Neural crest cell (in vitro differentiated cells): ENCODE measurements at places on chromosomes 6 and 20.

- no peak for DNase-seq
These were observed 47.3 kb downstream of the TP53INP2 start for GRCh38 chr20:34751453-34751852.

GRCh38 chr6:32867554-32868256, 13.7 kb downstream of the PSMB9 start:
- no peak for DNase-seq

GRCh38 chr6:106858653-106859092, 115.9 kb downstream of the CD24 start:
- no peak for DNase-seq

DNA sequence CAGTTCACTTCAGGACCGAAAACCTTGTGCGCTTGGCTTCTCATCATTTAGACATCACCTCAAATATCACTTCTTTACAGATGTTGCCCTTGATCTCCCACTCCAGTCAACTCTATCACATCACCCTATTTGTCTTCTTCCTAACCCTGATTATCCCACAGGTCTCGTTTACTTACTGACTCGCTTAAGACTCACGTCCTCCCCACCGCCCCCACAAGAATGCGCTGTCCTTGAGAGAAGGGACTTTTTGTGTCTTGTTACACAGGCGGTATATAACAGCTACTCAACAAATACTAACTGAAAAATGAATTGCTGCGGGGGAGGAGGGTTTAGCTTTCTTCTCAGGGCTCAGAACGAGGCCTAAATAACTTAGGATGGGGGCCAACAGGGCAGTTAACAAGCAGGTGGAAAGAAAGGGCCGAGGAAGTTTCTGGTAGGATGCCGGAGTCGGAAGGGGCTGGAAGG, 527 bp downstream of the TOMM34 start:
- DNase-seq: no peak

- no peak for DNase-seq
These were observed 35.8 kb downstream of the C6orf15 start for GRCh38 chr6:31076611-31077010.

GRCh38 chr6:89146718-89147700, 1.2 kb downstream of the PM20D2 start:
- DNase-seq: no peak

DNA sequence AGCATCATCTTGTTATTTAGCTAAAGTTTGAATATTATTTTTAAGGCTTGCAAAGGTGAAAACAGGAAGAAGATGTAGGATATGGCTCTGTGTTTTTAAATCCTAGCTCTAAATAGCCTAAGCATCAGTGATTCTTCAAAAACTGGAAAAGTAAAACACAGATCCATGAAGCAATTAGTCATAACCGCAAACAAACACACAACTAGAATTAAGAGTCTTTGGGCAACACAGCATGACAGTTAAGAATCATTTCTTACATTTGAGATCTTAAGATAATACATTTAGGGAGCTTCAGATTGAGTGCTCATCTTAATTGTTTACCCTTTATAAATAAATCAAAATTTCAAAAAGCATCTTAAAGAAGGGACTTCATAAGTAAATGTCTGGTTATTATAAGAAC, 115.8 kb upstream of the MAP7 start:
- DNase-seq: no peak

DNA sequence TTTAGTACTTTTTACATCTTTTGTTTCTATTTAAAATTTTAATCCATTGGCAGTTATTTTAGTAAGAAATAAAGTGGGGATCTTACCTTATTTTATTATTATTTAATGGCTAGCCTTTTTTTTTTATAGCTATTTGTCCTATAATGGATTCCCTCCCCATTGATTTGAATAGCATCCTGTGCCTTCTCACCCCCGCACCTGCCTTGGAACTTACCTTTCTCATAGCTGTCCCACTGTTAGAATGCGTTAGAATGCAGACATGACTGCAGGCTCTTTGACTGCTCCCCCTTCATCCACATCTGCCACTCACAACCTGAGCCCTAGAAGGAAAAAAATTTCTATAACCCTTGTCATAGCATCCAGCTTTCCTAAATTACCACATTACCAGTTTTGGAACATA, 9.1 kb downstream of the PKIB start:
- no peak for DNase-seq

GRCh38 chr20:36998652-36999051, 47.1 kb upstream of the SAMHD1 start:
- no peak for DNase-seq

DNA sequence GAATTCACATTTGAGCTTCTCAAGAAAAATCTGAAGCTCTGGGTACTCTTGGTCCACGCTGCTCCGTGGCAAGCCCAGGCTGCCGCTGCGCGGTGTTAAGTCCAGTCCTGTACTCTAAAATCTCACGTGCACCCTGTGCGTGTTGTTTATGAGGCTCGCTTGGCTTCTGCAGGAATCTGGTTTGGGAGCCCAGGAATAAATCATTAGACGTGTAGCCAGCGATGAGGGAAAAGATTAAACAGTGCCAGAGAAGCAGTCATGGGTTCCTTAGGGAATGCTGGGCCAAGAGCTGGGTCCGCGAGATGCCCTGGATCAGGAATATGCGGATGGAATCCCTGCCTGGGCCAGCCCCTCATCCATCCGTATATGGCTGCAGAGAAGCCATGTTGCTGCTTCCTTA, 87.3 kb downstream of the KCNB1 start:
- no peak for DNase-seq

- DNase-seq: no peak
These were observed 17.6 kb downstream of the IL22RA2 start for GRCh38 chr6:137155830-137156229.

DNA sequence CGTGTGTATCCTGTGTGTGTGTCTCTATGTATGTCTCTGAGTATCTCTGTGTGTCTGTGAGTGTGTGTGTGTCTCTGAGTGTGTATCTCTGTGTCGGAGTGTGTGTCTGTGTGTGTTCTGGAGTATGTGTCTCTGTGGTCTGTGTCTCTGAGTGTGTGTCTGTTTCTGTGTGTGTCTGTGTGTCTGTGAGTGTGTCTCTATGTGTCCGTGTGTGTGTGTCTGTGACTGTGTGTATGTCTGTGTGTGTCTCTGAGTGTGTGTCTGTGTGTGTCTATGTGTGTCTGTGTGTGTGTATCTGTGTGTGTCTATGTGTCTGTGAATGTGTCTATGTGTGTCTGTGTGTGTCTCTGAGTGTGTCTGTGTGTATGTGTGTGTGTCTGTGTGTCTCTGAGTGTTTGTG, 73.4 kb downstream of the SRC start:
- no peak for DNase-seq

DNA sequence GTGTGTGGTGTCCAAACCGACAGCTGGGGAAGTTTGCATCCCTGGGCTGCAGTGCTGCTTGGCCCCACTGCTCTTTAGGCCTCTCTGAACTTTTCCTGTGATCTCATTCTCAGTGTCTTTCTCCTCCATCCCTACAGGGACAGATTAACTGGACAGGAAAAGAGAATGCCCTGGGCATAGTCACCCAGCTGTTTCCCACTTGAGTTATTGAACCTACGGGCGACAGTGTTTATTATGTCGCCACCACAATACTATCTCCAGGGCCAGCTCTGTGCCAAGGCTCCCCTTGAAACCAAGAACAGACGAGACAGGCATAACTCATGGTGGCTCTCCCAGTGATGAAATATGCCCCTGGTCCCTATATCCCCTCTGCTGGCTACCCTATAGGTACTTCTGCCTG, 147.8 kb upstream of the EPHA7 start:
- no peak for DNase-seq

DNA sequence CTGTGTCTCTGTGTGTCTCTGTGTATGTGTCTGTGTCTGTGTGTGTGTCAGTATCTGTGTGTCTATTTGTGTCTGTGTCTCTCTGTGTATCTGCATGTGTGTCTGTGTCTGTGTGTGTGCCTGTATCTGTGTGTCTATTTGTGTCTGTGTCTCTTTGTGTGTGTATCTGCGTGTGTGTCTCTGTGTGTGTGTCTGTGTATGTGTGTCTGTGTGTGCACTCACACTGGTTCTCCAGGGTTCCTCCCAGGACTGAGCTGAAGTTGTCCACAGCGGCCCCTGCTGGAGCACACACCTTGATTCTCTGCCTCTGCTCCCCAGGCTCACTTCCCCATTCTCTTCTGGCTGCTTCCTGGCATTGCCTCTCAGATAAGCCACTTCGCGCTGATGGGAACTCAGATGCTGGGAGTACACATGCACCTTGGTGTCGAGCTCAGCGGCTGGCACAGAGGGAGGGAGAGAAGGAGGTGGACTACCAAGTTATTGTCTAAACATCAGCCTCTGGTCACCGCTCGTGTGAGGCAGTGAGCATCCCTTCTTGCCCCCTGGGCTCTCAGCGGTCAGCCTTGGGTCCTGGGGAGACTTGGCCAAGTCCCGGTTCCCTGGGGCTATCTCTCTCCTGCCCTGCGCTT, 104.9 kb upstream of the NXT1 start:
- DNase-seq: peak; percentile 28

- DNase-seq: no peak
These were observed 279.7 kb downstream of the KIF16B start for GRCh38 chr20:16293590-16293989.

DNA sequence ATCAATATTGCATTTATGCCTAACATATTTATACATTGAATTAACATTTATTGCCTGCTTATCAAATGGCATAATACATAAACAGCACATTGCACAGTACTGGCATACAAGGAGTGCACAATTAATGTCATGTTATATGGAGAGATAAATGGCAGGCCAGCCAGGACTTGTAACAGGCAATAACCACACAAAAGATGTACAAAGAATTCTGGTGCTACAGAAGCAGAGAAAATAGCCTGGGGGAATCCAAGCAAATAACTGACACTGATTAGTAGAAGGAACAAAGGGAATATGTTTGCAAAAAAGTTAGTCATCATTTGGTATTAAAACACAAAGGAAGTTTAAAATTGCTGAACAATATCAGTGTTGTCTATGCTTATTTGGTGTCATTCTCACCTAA, 27.3 kb downstream of the COL21A1 start:
- DNase-seq: no peak

DNA sequence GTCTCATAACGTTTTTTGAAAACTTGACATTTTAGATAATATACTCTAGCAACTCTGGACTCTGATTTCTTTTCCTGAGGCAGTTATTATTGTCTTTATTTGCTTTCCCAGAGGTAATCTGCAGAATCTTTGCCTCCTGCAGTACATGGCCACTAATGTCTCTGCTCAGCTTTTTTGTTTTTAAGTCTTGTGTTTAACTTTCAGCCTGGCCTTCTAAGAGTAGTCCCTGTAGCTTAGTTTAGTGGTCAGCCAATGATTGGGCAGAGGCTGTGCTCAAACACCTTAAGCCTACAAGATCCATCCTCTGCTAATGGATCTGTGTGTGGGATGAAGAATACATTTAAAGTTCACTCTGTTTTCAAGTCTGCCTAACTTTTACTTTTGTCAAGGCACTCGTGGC, 97.1 kb upstream of the SLC22A16 start:
- DNase-seq: no peak

DNA sequence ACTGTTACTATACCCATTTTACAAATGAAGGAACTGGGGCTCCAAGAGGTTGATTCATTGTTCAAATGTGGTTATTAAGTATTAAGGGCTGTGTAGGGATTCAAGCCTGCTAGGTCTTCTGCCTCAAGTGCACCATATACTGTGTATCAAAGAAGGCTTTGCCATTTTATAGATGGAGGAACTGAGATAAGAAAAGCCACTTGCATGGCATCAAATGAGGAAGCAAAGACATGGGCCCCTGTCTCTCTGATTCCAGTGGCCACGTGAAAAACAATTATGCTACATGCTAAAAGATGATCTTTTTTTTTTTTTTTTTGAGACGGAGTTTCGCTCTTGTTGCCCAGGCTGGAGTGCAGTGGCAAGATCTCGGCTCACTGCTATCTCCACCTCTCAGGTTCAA, 67.0 kb downstream of the TMEM200A start:
- no peak for DNase-seq

GRCh38 chr6:168225471-168225911, 94.1 kb downstream of the DACT2 start:
- DNase-seq: no peak

GRCh38 chr6:137332637-137333280, 113.6 kb upstream of the IFNGR1 start:
- no peak for DNase-seq

DNA sequence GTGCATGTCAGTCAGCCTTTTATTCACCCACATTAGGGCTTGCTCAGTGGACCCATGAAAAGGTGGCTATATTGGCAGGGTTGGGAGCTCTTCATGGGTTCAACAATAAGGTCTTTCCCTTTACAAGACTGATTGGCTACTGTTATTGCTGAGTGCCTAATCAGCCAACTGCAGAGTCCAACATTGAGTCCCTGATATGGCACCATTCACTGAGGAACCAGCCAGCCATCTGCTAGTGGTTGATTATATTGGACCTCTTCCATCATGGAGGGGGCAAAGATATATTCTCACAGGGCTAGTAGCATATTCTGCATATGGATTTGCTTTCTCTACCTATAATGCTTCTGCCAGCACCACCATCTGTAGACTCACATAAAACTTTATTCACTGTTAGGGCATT, 69.9 kb downstream of the CDKAL1 start:
- no peak for DNase-seq

- no peak for DNase-seq
These were observed 739.7 kb upstream of the POU3F2 start for GRCh38 chr6:98094696-98095095.

- DNase-seq: no peak
These were observed 59.3 kb upstream of the STMND1 start for GRCh38 chr6:17042422-17043147.

DNA sequence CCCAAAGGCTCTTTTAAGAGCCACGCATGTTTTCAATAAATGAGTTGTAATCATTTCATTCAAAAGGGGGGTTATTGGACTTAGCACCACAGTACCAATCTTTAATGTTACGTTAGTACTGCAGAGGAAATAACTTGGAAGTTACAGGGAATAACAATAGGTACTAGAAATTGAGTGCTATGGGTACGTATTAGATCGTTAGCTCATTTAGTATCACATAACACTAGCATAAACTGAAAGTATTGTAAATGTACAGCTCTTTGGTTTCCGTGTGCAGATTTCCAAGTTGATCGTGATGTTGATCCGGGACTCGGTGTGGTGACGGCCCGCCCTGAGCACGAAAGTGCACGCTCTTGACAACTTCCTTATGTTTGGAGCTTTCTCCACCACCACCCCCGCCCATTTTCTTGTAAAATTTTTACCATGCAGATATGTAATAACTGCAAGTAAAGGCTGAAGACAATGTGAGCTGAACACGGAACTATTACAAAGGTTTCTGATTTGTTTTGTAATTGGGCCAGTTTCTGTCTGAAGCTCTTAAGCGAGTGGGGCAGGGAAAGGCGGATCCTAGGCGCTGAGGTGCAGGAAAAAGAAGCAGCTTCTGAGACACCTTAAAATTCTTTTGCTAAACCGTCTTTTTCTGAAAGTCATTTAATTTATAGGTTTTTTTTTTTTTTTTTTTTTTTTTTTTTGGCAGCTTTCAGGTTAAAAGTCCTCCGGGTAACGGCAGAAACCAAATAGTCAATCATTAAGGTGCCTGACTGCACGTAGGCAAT, 71.5 kb downstream of the HFE start:
- DNase-seq: no peak
